ENCODE measurements at places on chromosomes 12 and 14.

DNA sequence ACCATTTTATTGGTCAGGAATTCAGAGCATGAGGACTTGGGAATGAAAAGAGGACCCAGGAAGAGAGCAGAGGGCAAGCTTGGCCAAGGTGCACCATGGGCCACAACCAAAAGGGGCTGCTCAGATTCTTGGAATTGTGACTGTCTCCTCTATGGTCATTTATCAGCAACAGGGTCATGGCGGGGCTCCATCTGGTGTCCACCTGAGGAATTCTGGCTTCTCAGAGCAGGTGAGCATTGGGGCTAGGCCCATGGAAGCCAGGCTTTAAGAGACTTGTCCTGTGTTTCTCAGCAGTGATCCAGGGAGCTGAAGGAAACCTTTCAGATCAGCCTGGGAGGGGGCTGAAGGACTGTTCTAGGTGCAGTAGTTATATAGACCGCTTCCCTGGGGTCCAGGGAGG lies 2.6 kb upstream of the RIN3 start:
- no peak for DNase-seq

DNA sequence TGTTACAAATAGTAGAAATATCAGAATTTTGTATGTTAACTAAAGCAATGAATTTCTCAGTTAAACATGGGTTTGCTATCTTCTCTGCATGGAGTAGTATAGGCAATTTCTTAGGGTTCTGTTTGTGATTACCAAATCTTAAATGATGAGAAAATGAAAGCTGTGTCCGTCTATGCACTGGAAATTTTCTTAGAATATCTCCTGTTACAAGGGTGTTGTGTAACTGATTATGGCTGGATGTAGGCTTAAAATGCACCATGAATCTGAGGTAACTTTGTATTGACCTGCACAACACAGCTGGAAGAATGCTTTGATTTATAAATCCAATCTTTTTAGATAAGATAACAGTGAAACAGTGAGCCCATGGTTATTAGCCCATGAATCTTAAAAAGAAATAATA lies 17.8 kb downstream of the TRIP11 start:
- no peak for DNase-seq

DNA sequence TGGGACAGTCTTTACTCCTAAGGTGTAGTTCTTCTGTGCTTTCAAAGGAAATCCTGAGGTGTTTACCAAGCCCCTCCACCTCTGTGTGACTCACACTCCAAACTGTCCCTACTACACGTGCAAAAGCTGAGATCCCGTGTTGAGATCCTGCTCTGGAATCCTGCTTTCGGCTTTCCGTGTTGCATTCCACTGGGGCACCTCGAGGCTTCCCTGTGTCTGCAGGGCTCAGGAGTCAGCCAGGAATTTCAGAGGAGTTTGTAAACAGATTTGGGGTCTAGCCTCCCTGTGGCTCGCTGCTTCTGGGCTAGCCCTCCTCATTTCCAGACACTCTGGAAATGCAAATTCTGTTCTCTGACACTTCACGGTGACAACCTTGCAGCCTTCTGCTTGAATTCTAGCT lies 48.4 kb downstream of the CACNA2D4 start:
- no peak for DNase-seq

- DNase-seq = no peak
Measured at GRCh38 chr12:580813-581212, 82.4 kb downstream of the NINJ2 start.

GRCh38 chr12:79737875-79738718 lies 47.3 kb upstream of the PAWR start:
- peak; percentile 18 for DNase-seq

GRCh38 chr14:64891839-64892375 lies 12.2 kb upstream of the SPTB start:
- no peak for DNase-seq

DNA sequence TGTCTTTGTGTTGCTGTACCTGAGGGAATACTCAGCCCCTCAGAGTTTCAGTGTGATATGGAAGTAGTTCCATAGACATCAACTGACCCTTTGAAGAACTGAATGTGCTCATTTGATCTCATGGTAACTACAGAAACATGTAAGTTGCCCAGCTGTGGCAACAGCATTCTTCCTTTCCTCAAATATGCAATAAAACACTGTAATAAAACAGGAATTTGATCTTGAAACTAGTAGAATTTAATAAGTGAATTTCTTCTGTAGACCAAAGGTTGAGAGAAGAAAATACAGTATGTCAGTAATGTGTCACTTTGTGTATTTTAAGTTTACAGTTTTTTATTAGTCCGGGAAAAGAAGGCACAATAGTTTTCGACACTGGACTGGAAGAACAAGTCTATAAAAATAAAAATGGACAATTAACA lies 31.9 kb downstream of the KCTD10 start:
- DNase-seq = no peak

DNA sequence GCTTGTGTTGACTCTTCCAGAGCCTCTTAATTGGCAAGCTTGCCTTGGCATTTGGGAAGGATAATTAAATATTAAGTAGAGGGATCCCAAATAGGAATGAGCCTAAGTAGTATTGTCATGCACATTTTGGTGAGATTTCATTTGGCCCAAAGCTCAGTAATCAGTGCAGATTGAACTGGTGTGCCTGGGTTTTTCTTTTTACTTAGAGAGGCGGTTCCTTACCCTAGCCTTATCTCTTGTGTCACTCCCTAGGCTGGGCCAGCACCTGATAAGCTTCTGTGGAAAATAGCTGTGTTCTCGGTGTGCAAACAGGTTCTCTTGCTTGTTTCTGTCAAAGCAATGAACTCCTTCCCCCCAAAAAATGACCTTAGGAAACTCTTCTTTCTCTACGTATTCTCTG lies 9.3 kb upstream of the B4GALNT3 start:
- DNase-seq = no peak

GRCh38 chr14:26522967-26523366 lies 74.9 kb downstream of the NOVA1 start:
- no peak for DNase-seq

- no peak for DNase-seq
Measured at GRCh38 chr12:34097213-34097612, 74.9 kb downstream of the ALG10 start.

DNA sequence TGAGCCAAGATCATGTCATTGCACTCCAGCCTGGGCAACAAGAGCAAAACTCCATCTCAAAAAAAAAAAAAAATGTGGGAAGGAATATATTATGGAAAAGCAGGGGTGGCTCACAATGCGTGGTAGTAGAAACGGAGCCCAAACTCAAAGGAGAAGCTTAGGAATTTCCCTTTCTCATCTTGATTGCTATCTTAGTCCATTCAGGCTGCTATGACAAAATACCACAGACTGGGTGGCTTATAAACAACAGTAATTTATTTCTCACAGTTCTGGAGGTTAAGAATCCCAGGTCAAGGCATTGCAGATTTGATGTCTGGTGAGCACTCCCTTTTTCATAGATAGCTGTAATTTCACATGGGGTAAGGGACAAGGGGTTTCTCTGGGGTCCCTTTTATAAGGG lies 153.8 kb upstream of the KRR1 start:
- DNase-seq = no peak

DNA sequence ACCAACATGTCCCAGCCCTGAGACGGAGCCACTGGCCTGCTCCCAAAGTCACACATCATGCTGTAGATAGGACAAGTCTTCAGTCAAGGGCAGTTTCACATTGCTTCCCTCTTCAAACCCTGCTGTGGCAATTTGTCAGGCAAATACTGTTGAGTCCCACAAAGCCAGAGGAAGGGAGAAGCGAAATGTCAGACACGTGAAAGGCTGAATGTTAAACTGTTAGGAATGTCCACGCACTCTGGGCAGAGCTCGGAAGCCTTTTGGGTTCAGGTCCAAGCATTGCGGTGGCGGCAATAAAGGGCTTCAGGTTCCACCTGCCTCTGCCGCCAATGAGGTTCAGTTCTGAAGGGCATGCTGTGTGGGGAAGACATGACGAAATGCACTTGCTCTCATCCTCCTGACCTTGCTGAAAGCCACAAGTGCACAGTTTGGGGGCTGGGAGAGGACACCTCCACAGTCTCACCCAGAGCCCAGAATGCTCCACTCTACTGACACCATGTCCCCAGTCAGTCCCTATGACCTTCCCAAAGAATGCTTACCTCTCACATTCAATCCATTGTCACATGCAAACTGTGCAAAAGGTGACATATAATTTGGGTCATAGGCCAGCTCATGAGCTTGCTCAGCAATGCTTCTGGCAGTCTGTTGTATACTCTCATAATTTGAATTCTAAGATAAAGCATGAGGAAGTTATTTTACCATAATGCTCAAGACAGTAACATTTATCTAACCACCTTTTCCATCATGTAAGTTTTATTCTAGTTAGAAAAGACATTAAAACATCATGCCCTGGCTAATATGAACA lies 35.7 kb downstream of the RAD9B start:
- DNase-seq = no peak

GRCh38 chr12:57129889-57130288 lies 1.6 kb downstream of the LRP1 start:
- no peak for DNase-seq

DNA sequence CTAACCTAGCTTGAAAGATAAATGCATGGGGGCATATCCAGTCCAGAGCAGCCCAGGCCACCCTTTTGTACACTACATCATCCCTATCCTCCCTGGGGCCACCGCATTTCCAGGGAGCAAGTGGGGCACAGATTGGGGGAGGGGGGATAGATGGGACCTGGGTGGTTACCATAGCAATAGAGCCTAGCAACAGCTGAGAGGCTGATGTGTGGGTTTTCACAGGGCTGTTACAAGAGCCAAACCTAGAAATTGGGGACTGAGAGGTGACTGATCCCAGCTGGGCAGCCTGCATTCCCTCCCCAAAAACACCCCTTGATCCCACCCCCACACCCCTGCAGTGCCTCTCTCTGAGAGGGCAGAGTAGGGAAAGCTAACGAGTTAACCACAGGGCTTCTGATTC lies 3.7 kb upstream of the ZNF384 start:
- no peak for DNase-seq

DNA sequence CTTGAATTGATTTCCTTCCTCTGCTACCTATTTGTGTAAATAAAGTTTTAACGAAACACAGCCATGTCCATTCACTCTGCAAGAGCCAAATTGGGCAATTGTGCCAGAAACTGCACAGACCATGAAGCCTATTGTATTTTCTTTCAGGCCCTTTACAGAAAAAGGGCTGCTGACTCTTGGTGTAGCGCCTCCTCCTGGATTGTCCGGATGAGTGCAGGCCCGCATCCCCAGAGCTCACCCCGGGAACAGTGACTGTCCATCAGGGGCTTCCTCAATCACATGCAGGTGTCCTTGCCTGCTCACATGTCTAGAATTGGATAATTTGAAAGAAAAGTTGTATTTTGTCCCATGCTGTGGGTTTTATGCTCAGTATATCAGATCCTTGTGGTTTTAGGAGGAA lies 1282.2 kb downstream of the AACS start:
- DNase-seq = no peak

DNA sequence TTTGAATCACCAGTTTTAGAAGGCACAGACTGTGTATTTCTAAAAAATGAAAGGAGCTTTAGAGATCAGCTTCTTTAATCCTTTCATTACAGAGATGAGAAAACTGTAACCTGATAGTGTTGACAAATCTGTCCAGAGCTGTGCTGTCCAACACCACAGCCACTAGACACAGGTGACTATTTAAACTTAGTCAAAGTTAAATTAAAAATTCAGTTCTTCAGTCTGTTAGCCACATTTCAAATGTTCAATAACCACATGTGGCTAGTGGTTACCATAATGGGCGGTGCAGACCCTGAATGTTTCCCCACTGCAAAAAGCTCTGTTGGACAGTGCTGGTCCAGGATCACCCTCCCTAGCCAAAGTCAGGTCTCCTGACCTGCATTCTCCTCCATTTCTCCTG lies 21.6 kb downstream of the DAD1 start:
- peak; percentile 29 for DNase-seq

GRCh38 chr14:34872822-34873588 lies 2.2 kb downstream of the BAZ1A start:
- no peak for DNase-seq

DNA sequence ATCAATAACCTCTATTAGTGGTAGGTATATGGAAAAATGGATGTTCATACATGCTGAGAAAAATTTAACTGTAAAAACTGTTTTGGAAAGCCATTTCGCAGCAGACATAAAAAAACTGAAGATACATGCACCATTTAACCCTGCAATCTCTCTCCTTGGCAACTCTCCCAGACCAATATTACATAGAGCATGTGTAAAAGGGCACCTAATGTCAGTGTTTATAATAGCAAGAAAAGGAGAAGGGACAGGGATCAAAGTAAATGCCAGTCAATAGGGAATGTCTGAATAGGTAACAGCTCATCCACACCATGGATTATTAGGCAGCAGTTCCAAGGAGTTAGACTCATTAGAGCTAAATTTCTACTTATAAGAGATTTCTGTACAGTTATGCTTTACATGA lies 77.2 kb downstream of the BTG1 start:
- no peak for DNase-seq

GRCh38 chr14:29721586-29721985 lies 206.1 kb downstream of the PRKD1 start:
- no peak for DNase-seq

DNA sequence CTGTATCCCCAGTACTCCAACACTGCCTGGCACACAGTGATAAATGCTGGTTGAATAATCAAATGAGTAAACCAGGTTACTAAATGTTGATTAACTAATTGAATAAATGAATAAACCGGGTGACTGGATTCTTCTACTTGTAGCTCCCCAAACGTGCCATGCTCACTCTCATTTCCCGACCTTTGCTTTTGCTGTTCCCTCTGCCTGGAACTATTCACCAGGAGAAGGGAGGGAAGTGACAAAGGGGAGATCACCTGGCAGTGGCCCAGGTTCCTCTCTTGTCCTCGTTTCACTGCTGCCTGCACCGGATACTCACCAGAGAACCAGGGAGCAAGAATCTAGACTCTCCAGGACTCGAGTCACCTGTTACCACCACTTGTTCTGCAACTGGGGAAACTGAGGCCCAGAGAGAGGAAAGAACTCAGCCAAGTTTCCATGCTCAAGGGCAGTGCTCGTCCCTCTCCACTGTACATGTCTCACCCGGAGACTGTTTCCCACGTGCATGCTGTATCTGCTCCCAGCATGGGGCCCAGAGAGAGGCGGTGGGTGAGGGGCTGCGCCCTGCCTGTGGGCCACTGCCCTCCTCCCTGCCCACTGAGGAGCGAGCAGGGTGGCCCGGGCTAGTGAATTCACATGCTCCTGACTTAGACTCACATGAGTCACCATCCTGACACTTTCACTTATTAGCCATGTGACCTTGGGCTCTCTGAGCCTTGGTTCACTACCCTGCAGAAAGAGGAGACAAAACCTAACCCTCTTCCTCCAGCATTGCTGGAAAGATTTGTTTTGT lies 17.7 kb upstream of the POP5 start:
- no peak for DNase-seq

GRCh38 chr14:60738843-60739508 lies 4.4 kb downstream of the MNAT1 start:
- no peak for DNase-seq

Measured in activated CD4-positive, alpha-beta memory T cell treated with anti-CD3 and anti-CD28 coated beads for 36 hours (primary cell).